ENCODE measurements at places on chromosomes 2 and 18.

DNA sequence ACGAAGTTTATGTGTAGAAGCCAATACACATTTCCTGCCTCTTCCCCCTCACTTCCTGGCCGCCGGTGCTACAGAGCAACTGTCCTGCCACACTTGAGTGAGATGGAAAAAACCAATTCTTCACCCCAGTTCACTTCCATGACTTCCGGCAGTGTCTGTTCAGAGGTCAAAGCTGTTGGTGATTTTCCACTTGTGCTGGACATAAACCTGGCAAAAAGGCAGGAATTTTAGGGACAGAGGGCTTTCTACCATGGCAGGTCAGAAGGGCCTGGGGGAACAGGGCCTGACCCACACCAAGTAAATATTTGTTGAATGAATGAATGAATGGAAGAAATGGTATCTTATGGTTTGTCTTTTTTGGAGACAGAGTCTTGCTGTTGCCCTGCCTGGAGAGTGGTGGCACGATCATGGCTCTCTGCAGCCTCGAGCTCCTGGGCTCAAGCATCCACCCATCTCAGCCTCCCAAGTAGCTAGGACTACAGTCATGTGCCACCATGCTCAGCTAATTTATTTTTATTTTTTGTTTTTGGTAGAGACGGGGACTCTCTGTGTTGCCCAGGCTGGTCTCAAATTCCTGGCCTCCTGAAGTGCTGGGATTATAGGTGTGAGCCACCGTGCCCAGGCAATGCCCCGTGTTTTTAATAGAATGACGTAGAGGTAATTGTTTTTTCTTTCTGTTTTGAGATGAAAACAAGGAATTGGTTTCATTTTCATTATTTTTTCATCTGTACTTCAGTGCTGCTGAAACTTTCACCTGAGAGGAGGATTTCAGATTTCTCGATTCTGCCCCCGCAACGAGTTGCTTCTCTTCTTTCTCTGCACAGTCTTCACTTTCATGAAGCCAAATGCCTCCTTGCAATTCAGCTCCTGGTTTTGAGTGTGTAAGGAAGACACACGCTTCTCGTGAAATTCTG lies 48.0 kb upstream of the LPIN2 start:
- peak; percentile 21 for DNase-seq
- no peaks in the 10 kb centered on the region for H3K27me3 ChIP-seq
- peaks cover 20% of the 10 kb centered on the region for H3K36me3 ChIP-seq
- peak overlapping the region; percentile 99 for H3K27ac ChIP-seq
- H3K4me1 ChIP-seq: peaks cover 57% of the 10 kb centered on the region

DNA sequence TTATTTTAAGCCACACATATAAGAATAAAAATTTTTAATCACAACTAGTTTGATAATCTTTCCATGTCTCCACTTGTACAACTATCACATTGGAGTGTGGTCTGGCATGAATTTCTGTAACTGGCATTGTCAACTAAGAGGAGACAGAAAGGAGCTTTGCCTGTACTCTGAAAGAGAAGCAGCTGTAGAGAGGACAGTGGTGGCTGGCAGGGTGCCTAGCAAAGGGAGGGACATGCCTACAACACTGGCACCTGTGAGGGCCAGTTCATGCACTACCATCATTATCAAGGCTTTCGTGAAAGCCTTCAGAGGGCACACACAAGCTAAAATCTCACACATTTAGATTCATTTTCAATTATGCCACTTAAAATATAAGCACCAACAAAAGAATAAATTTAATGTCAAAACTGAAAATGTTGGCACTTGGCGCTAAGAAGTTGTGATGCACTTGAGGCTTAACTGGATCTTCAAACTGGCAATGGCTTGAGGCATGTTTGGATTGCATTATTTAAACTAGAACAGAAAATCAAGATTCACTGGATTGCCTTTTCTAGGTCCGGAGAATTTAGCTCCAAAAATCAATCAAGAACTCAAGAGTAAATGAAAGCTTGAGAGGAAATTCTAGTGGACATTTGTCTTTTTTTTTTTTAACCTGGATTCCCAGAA lies 238.6 kb downstream of the ZNF385B start:
- no peaks in the 10 kb centered on the region for H3K36me3 ChIP-seq
- DNase-seq: no peak
- no peak overlapping the region for H3K27ac ChIP-seq

DNA sequence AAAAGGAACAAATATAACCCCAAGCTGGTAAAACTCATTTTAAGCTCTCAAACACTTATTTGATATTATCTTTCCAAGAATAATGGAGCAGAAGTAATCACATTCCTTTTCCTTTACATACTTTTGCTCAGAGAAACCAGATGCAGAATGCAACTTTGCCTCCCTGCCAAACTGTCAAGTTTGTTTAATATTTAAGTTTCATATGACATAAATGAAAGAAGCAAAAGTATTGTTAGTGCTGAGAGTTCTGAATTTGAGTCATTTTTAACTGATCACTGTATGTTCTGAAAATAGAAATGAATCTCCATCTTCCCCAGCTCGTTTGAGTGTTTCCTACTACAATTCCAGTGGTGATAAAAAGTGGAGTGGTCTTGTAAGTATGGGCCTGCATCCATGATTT lies 423.4 kb downstream of the PID1 start:
- H3K36me3 ChIP-seq: peaks cover 3% of the 10 kb centered on the region
- no peaks in the 10 kb centered on the region for H3K4me1 ChIP-seq
- H3K27me3 ChIP-seq: no peaks in the 10 kb centered on the region
- no peak for DNase-seq

- H3K36me3 ChIP-seq: peaks cover 1% of the 10 kb centered on the region
- H3K4me3 ChIP-seq: no peak overlapping the region
- no peak overlapping the region for H3K27ac ChIP-seq
- H3K4me1 ChIP-seq: peaks cover 8% of the 10 kb centered on the region
- DNase-seq: no peak
- peaks cover 19% of the 10 kb centered on the region for H3K27me3 ChIP-seq
Observed at GRCh38 chr2:9055471-9055870, 52.0 kb upstream of the MBOAT2 start.

- no peak overlapping the region for H3K4me3 ChIP-seq
- no peak for DNase-seq
- H3K27me3 ChIP-seq: no peaks in the 10 kb centered on the region
Observed at GRCh38 chr2:170420961-170421687, 243.2 kb downstream of the MYO3B start.

- H3K27ac ChIP-seq: peak overlapping the region; percentile 97
- H3K4me1 ChIP-seq: peaks cover 65% of the 10 kb centered on the region
- peaks cover 76% of the 10 kb centered on the region for H3K36me3 ChIP-seq
Observed at GRCh38 chr2:28411166-28411755, 18.6 kb downstream of the FOSL2 start.

DNA sequence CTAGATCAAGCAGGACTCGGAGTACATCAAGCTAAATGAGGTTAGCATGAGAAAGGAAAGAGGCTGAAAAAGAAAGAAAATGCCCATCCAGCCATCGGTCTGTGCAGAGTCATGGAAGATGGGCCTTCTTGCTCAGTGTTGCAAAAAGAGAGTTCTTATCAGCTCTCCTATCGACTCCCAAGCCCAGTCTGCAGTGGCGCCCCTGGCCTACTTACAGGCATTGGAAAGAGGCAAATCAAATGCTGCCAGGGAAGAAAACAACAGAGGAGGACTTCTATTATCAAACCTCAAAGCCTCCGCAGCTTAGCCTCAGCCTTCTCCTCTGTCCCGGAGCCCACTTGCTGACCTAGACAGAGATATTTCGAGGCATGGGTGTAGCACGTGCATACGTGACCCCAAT lies 66.0 kb downstream of the CDH2 start:
- H3K36me3 ChIP-seq: no peaks in the 10 kb centered on the region
- no peaks in the 10 kb centered on the region for H3K4me1 ChIP-seq
- no peak for DNase-seq
- no peaks in the 10 kb centered on the region for H3K27me3 ChIP-seq
- H3K4me3 ChIP-seq: no peak overlapping the region

GRCh38 chr2:165113414-165113813 lies 90.4 kb downstream of the SCN3A start:
- no peaks in the 10 kb centered on the region for H3K27me3 ChIP-seq
- H3K4me3 ChIP-seq: no peak overlapping the region
- H3K4me1 ChIP-seq: no peaks in the 10 kb centered on the region

- no peaks in the 10 kb centered on the region for H3K27me3 ChIP-seq
- no peak overlapping the region for H3K27ac ChIP-seq
- H3K4me1 ChIP-seq: peaks cover 15% of the 10 kb centered on the region
- no peak overlapping the region for H3K4me3 ChIP-seq
Observed at GRCh38 chr2:105377871-105378270, 21.0 kb downstream of the FHL2 start.

GRCh38 chr2:15965564-15966019 lies 25.2 kb downstream of the MYCN start:
- no peak for DNase-seq
- H3K27ac ChIP-seq: no peak overlapping the region
- H3K4me3 ChIP-seq: no peak overlapping the region
- H3K36me3 ChIP-seq: no peaks in the 10 kb centered on the region

DNA sequence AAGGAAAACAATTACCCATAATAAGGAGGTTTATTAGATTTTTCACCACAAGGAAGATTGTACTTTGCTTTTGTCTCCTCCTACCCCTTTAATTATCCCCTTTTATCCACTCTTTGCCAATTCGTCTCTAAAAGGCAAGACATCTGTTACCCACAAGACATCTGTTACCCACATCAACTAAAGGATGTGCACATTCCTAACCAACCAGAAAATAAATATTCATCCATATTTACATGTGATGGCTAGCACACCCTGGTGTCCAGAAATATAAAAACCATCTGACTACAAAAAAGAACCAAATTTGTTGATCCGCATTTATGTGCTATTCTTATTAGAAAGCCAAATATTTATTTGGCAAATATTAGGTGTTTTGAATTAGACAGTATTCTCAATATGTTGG lies 35.7 kb downstream of the ACVR1C start:
- peaks cover 6% of the 10 kb centered on the region for H3K4me1 ChIP-seq
- no peak for DNase-seq
- peaks cover 56% of the 10 kb centered on the region for H3K27me3 ChIP-seq
- H3K4me3 ChIP-seq: no peak overlapping the region

- peaks cover 22% of the 10 kb centered on the region for H3K4me1 ChIP-seq
- H3K27ac ChIP-seq: peak within 1 kb of the TSS; percentile 26
- H3K36me3 ChIP-seq: no peaks in the 10 kb centered on the region
- peak within 1 kb of the TSS; percentile 78 for H3K4me3 ChIP-seq
- DNase-seq: no peak
- H3K27me3 ChIP-seq: peaks cover 88% of the 10 kb centered on the region
Observed at GRCh38 chr2:66434679-66435548, at the start of gene MEIS1. MEIS1 (plus strand) TSS chr2:66435125; CDS start chr2:66435857, 732 bp downstream.

DNA sequence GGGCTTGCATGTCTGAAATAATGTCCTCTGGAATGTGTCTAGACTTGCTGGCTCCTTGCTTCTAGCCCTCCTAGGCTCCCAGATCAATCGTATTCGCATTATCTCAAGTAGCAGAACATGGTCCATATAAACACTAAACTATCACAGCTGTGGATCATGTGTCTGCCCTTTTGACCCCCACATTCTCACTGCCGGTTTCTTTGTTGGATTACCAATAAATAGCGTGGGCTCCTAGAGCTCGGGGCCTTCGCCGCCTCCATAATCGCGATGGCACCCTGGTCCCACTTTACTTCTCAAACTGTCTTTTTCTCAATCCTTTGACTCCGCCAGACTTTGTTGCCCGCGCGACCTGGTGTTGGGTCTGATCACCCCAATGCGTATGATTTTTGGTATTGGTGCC lies 6.3 kb upstream of the SCYGR8 start:
- peaks cover 18% of the 10 kb centered on the region for H3K27me3 ChIP-seq

GRCh38 chr18:71754246-71754645 lies 789.9 kb downstream of the CBLN2 start:
- no peak for DNase-seq
- H3K36me3 ChIP-seq: no peaks in the 10 kb centered on the region
- no peaks in the 10 kb centered on the region for H3K27me3 ChIP-seq
- H3K4me1 ChIP-seq: no peaks in the 10 kb centered on the region

DNA sequence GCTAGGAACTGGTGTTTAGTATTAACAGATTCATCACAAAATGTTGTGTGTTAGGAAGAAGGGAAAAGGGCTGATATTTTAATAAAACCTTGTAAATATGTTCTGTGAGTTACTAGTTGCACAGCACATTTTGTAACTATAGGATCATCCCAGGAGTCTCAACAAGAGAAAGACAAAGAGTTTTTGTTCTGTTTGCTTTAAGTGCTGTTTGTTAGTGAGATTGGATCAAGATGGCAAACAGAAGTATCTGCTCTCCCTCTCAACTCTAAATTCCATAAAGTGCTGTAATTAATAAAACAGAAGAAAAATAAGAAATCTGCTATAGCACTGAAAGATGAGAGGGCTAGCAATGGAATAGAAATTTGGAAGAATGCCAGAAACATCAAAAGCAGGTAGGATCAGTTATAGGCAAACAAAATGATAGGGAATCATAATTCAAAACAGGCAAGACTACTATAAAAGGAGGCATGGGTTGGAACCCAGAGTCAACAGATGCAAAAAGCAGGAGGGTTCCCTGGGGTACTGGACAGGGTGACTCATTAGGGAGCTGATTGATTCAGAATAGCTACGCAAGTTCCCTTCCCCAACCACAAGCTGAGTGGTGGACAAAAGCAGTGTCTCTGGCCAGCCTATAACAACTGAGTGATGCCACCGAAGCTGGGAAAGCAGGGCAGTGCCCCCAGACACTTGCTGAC lies 75.8 kb downstream of the DYNC1I2 start:
- peaks cover 12% of the 10 kb centered on the region for H3K4me1 ChIP-seq
- no peak for DNase-seq
- peaks cover 15% of the 10 kb centered on the region for H3K36me3 ChIP-seq
- no peak overlapping the region for H3K27ac ChIP-seq

DNA sequence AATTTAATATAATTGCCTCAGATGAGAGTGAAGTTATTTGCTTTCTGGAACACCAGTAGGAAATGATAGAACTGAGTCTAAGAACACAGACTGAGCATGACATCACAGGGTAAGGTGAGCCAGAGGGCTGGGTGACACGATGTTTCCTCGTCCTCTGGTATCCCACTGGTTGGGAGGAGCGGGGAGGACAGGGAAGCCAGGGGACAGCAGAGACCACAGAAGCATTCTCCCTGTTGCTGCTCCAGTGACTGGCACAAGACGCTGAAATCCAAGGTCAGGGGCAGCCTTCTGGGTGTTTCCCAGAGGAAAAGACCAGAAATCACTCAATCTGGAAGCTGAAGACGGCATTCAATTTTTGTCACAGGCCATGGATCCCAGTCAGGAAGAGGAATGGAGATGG lies 363.4 kb upstream of the SOX11 start:
- no peak overlapping the region for H3K27ac ChIP-seq
- no peaks in the 10 kb centered on the region for H3K4me1 ChIP-seq
- no peaks in the 10 kb centered on the region for H3K27me3 ChIP-seq

GRCh38 chr2:96906729-96907114 lies 36.8 kb upstream of the SEMA4C start:
- H3K4me1 ChIP-seq: peaks cover 21% of the 10 kb centered on the region
- no peaks in the 10 kb centered on the region for H3K36me3 ChIP-seq
- H3K27ac ChIP-seq: no peak overlapping the region
- no peaks in the 10 kb centered on the region for H3K27me3 ChIP-seq
